Activated T-helper 1 cell treated with Interleukin-2 at 50 U/mL for 16 hours (primary cell): ENCODE measurements at places on chromosomes 4 and X.

DNA sequence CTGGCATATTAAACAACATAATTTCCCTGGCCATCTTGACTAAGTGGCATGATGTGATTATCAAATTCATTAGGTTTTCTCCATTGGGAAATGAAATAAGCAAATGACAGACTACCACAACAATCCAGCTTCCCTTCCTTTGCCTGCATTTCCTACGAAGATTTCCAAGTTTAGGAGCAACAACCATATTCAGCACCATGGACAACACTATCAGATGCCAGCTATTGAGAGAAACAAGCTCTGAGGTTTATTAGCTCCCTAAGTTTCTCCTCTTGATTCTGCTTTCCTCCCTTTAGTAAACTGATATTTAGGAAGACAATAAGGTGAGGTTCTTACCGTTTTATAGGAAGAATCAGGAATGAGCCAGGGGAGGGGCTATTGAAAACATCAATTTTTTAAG lies 36.2 kb downstream of the DCX start:
- no peak for DNase-seq

DNA sequence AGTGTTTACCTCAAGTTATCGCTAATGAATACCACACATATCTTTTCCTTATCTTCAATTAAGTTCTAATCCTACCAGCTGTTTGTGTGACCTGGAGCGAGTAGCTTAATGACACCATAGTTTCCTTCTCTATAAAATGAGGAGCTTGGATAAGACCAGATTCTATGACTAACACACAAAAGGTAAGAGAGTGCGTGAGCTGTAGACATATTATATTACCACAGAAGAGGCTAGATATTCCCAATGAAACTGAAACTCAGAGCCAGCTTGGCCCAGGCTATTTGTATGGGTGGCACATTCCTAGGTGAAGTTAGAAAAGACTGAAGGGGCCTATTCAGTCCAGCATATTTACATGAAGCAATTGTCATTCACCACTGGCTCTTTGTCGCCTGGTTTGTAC lies 30.2 kb downstream of the ASB5 start:
- no peak for DNase-seq

DNA sequence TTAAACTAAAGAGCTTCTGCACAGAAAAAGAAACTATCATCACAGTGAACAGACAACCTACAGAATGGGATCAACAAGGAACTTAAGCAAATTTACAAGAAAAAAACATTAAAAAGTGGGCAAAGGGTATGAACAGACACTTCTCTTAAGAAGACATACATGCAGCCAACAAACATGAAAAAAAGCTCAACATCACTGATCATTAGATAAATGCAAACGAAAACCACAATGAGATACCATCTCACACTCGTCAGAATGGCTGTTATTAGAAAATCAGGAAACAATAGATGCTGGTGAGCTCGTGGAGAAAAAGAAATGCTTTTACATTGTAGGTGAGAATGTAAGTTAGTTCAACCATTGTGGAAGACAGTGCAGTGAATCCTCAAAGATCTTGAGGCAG lies 27.8 kb downstream of the PAPSS1 start:
- DNase-seq: no peak

GRCh38 chrX:130778773-130779172 lies 124.2 kb downstream of the ENOX2 start:
- DNase-seq: no peak

- DNase-seq: peak; percentile 49
These were observed 14.1 kb upstream of the MGST2 start for GRCh38 chr4:139651282-139652194.

DNA sequence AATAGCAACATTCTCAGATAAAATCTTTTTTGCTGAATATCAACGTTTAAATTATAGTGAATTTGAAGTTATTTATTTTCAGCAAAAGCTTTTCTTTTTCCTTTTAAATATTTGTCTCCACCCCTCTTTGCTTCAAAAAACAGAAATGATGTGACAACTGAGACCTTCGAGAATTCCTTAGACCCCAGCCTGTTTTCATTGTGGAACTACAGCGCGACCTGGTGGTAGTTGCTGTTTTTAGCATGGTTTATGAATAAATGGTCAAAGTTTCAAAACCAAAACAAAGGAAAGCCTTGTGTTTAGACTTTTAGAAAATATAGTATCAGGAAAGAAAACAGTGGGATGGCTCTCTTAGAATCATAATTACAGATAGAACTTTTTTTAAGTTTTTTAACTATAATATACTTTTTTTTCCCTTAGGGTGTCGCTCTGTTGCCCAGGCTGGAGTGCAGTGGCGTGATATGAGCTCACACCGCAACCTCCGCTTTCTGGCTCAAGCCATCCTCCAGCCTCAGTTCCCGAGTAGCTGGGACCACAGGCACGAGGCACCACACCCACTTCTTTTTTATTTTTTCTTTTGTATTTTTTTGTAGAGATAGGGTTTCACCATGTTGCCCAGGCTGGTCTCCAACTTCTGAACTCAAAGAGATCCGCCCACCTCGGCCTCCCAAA lies 26.8 kb upstream of the TMEM184C start:
- no peak for DNase-seq

DNA sequence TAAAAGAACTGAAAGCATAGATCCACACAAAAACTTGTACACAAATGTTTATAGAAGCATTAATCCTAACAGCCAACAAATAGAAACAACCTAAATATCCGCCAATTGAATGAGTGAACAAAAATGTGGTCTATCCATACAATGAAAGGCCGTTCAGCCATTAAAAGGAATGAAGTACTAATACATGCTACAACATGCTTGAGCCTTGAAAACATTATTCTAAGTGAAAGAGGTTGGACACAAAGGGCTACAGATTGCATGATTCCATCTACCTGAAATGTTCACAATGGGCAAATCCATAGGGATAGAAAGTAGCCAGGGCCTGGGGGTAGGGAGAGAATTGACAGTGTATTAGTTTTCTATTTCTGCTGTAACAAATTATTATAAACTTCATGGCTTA lies 169.2 kb downstream of the SPCS3 start:
- DNase-seq: no peak

DNA sequence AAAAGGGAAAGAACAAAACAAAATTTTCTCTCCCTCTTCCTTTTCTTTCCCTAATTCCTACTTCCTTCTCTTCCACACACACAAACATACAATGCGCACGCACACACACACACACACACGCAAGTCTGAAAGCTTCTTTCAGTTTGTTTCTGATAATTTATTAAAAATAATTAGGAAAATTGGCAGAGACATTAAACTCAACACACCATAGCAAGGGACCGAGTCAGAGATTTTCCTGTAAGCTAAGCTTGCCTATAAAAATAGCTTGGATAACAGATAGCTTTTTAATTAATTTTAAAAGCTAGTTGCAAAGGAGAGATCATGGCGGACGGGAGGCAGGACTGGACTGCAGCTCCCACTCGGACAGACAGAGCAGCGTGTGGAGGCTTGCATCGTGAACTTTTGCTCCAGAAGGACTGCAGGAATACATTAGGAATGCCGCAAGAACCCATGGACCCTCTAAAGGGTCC lies 92.6 kb upstream of the MAPK10 start:
- no peak for DNase-seq

DNA sequence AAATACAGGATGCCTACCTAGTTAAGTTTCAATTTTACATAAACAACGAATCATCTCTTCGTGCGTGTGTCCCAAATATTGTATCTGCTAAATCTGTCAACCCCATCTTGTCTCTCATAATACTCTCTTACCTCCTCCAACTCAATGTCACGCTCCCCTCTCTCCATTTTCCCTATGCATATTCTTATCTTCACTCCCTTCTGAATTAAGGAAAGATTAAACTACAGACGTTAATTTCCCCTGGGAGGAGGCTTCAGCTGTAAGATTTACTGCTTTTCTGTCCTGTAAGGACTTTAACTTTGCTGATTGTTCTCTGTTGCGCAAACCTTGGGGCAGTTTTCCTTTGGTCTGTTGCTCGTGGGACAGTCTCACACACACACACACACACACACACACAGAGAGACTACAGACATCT lies 455 bp upstream of the ABCB7 start:
- DNase-seq: no peak

- DNase-seq: no peak
These were observed 104.7 kb upstream of the BCOR start for GRCh38 chrX:40202456-40202855.

- DNase-seq: no peak
These were observed 1.7 kb upstream of the METTL14 start for GRCh38 chr4:118683513-118683912.

GRCh38 chr4:41050880-41051775 lies 163.2 kb downstream of the APBB2 start:
- no peak for DNase-seq

DNA sequence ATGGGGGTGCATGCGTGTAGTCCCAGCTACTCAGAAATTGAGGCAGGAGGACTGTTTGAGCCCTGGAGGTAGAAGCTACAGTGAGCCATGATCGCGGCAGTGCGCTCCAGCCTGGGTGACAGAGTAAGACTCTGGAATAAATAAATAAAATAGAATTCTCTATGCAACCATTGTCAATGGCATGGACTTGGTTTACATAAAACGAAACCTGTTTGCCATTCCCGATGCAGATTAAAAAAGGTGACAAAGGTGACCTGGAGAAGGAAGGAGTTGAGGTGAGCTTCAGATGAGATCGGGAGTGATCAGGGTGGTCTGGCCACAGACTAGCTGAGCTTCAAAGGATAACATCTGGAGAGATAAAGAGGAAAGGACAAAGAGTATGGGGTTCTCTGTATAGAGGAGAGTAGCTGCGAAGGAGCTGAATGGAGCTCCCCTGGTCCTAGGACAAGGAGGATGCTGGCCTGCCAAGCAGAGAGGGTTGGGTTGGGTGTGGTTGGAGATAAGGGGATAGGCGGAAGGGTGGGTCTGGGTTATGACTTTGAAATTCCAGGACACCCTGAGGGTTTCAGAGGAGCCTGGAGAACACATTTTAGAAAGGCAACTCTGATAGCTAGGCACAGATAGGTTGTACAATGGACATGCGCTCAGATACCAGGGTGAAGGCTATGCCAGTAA lies 98.6 kb downstream of the RBM47 start:
- DNase-seq: no peak

- no peak for DNase-seq
These were observed 2.9 kb upstream of the OTUD5 start for GRCh38 chrX:48960291-48960690.

DNA sequence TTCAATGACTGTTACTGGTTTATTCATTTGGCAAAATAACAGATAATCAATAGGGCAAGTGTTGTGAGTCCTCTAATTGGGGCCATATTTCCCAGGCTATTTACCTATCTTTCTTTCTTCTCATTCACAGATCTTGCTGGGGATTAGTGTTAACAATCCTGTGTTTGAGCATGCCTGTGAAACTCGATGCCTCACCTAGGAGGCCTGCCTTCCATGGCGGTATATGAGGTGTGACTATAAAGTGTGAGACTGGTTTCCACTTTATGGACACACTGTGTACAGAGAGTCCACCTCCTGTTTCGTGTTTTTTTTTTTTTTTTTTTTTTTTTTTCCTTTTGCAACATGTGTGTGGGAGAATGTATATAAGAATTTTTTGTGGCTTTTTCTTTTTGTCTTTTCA lies 199.3 kb downstream of the BMPR1B start:
- no peak for DNase-seq

- DNase-seq: no peak
These were observed 558.8 kb upstream of the GRIA3 start for GRCh38 chrX:122625239-122625638.

GRCh38 chr4:177451108-177451500 lies 8.9 kb upstream of the AGA start:
- DNase-seq: no peak

DNA sequence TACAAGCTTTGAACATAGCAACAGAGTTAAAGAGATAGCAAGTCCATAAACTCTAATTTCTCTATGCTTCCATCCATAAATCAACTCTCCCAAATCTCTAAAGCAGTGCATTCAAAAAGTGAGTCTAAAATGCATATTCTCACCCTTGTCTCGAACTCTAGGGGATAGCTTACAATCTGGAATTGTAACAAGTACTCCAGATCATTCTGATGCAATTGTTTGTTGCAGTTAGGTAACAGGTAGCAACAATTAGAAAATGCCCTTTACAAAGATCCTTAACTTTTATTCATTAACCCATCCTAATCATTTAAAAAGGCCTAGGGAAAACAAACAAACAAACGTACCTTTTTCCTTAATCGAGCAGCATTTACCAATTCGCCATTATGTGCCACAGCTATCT lies 18.9 kb upstream of the AASDH start:
- no peak for DNase-seq

DNA sequence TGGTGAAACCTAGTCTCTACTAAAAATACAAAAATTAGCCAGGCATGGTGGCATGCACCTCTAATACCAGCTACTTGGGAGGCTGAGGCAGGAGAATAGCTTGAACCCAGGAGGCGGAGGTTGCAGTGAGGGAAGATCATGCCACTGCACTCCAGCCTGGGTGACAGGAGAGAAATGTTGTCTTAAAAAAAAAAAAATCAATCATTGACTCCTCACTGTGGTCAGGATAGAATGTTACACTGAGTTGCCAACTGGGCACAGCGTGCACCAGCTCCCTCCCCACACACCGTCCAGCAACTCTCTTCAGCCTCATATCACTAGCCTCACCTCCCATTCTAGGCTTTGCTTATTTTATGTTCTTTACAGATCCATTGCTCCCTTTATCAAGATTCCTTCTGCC lies 79.5 kb downstream of the CHRNA9 start:
- no peak for DNase-seq

DNA sequence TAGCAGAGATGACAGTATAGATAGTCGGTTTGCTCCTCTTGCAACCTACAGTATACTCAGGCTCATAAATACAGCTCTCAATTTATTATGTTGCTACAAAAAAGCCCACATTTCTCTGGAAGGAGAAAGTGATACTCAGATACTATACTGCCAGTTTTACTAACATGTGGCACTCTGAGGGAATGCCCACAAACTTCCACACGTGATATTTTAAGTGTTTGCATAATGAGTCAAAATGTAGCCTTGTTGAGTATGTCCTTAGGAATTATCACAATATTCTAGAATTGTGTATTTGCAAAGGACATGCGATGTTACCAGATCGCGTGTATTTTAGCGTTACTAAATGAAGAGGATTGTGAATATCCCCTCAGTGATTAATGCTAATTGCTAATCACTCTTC lies 929.1 kb downstream of the STIM2 start:
- no peak for DNase-seq

DNA sequence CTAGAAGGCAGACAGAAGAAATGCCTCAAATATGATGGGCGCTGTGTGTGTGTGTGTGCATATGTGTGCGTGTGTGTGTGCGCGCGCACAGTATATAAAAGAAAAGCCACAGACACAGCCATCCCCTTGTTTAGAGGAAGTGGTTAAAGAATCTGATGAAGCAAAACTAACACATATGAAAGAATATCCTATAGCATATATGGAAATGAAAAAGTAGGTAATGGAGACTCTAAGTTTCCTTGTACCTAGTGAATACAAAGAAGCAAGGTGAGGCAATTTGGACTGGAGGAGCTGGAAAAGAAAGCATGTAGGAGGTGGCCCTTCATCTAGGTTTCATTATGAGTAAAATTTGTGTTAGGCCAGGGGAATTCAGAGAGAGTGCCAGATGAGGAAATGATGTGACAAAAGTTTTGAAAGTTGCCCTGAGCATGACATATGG lies 58.6 kb upstream of the MCF2 start:
- no peak for DNase-seq

GRCh38 chrX:85111347-85111746 lies 107.7 kb downstream of the APOOL start:
- no peak for DNase-seq
